Stimulated activated CD4-positive, alpha-beta T cell treated with anti-CD3 and anti-CD28 coated beads, Interleukin-4, amount 100 ng/mL, for 24 hours (primary cell): ENCODE measurements at places on chromosomes 3 and 15.
A peak's percentile ranks its signal among the peaks of the same experiment; 100 is the strongest.

DNA sequence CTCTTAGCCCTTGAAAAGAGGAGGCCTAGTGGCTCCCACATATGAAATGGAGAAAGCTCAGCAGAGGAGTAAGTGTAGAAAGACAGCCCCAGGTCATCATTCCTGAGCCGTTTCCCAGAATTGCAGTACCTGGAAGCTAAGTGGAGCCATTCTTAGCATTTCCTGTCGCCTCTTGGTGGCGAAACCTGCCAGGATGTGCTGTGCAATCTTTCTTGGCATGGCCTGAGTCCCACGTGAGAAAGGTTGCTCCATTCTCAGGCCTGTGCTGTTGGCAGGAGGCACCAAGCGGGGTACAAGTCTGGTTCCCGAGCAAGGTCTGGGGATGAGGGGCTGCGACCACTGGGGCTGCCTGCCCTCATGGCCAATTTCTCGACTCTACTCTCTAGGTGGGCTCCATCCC lies 207.2 kb upstream of the TPM1 start:
- DNase-seq: no peak

DNA sequence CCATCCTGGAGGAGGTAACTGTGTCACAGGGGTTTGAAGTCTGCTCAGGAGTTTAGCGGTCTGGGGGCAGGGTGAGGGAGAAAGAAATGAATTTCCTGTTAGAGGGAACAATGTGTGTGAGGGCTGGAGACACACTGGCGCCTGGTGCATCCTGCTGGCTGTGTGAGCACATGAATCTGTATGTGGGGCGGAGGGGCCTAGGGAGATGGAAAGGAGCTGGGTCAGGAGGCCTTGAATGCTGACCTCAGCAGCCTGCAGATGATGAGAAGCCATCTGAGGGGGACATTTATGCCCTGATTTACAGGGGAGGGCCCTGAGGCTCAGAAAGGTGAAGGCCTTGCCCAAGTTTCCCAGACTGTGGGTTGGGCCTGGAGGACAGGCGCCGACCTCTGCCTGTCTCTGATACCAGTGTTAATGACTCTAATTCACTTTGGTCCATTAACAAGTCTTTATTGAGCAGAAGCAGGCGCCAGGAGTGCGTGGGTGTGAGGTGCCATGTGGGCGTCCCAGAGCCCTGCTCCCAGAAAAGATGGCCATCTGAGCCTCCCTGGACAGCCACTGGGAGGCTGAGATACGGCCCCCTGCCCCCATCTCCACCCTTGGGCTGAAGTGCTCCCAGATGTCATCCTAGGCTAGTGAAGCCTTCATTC lies 34.8 kb downstream of the LINGO1 start:
- DNase-seq: no peak

DNA sequence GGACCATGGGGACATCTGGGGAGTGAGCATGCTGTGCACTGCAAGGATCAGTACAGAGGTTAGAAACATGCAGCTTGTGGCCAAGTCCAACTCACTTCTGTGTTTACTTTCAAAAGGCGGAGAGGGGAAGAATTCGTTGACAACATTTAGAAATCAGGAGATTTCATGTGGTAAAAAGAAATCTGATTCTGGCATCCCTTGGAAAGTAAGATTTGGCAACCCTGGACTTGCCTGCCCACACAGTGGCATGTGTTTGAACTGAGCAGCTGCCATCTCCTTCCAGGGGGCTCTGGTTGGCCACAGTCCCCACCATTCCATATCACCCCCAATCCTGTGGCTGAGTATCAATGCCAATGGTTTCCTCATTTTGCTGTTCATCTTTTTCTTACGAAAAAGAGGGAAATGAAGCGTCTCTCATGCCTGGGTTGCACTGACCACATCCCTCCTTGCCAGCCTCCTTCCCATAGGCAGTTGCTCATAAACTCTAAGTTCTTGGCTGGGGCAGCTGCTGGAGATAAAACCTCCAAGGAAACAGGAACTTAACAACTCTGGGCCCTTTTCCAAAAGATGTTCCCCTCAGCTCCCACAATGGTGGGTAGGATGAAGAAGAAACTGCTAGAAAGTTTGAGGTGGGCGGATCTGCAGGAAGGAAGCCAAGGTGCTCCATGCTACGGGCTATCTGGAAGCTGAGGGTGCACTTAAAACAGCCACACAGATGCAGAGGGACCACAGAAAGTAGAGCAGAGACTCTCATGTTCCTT lies 29.2 kb downstream of the SLC6A11 start:
- no peak for DNase-seq

DNA sequence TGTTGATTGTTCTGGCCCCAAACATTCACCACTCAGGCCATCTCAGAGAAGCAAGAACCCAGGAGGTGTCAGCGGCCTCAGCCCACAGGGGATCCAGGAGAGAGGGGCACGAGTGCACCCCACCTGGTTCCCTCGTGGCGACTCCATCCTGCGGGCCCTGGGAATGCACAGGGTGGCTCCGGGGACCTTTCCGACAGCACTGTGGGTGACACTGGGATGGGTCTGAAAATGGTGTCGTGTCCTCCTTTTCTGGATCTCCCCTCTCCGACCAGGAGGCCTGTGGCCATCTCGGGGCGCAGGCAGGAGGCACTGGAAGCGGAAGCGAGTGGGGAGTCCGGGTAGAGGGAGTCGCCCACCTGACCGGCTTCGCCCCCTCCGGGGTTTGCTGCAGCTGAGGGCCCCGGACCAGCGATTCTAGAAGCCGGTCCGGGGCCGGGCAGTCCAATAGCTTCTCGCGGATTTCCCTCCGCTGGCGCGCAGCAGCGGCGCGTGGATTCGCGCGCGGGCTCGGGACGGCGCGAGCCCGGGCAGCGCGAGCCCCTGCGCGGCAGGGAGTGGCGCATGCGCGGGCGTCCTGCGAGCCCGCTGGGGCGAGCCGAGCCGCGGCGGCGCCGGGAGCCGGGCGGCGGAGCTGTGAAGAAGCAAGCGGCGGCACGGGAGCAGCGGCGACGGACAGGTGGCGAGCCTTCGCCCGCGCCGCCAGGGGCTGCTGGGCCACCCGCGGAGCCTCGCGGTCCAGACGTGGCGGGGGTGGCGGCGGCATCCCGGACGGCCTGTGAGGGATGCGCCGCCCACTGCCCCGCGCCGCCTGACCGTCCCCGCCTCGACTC lies at the start of gene DOCK3:
Gene DOCK3 (plus strand): TSS at position 579 of the 830 bp plus-strand sequence. CDS start 337 bp downstream, outside the sequence.
- DNase-seq: peak; percentile 49

GRCh38 chr3:52277071-52277964 lies 1.1 kb downstream of the WDR82 start:
- DNase-seq: peak; percentile 79
